ENCODE measurements at places on chromosomes 7 and 10.

DNA sequence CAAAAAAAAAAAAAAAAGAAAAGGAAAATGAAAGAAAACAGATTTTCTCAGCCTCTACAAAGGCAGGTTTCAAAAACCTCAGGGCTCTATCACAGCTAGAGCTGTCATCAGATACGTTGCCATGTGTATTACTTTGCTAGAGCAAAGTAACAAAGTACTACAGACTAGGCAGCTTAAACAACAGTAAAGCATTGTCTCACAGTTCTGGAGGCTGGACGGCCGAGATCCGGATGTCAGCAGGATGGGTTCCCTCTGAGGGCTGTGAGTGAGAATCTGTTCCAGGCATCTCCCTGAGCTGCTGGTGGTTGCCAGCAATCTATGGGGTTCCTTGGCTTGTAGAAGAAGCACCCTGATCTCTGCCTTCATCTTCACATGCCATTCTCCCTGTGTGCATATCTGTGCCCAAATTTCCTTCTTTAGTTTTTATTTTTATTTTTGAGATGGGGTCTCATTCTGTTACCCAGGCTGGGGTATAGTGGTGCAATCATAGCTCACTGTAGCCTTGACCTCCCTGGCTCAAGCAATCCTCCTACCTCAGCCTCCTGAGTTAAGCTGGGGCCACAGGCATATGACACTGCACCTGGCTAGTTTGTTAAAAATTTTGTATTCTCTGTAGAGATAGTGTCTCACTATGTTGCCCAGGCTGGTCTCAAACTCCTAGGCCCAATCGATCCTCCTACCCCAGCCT lies 48.9 kb upstream of the KDM7A start:
- no peak for DNase-seq

DNA sequence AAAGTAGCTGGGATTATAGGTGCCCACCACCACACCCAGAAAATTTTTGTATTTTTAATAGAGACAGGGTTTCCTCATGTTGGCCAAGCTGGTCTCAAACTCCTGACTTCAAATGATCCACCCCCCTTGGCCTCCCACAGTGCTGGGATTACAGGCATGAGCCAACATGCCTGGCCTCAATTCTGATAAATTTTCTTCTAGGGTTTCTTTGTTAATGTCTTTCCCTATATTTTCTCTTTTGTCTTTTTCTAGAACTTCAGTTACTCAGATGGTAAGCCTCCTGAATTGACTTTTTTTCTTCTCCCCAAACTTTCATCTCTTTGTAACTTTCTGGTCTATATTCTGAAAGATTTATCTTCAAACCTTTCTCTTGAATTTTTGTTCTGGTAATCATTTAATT lies 12.7 kb upstream of the SMURF1 start:
- DNase-seq = no peak

- no peak for DNase-seq
Observed at GRCh38 chr7:12949060-12949931, 261.9 kb downstream of the ARL4A start.

DNA sequence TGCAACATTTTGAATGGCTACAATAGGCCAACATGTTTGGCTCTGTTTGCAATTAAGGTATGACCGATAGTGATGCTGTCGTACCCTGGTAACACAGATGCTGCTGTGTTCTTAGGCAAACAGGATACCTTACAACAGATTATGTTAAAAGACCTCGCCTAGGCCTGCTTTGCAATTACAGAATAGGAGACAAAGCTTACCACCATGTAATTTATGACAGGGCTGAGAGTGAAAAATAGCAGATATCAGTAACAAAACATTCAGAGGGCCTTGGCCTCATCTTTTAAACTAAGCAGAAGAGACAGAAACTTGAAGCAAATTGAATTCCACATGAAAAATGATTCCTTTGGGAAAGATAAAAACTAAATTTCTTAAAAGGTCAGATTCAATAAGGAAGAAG lies 29.4 kb upstream of the ABLIM1 start:
- DNase-seq = no peak

- DNase-seq = no peak
Observed at GRCh38 chr10:70592746-70593512, 9.6 kb downstream of the PRF1 start.

DNA sequence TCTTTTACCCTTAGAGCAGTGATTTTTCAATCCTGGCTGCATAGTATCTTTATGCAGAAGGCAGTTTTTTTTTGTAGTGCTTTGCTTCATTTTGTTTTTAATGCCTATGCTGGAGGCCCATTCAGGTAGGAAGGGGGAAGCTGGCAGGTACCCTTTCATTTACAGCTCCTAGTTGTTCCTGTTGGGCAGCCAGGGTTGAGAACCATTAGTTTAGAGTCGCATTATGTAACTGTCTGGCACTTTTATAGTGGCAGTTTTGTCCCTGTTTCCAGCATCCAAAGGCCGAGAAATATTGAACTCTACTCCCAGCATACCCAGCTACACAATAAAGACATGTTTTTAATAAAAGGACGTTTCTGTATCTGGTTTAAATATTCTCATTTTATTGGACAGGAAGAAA lies 110.6 kb downstream of the CCDC3 start:
- DNase-seq = no peak

GRCh38 chr7:143245123-143245522 lies 18.1 kb upstream of the GSTK1 start:
- no peak for DNase-seq

Data from progenitor cell of endocrine pancreas (in vitro differentiated cells).